Upper lobe of right lung (tissue), 1 donor: ENCODE measurements at places on chromosomes 13 and 19. TPM values are rescaled to one million over a fixed set of nuclear protein-coding genes. Genes with fewer than 3 reads are reported as not detected.

- H3K4me3 ChIP-seq, result no peak overlapping the region
- H3K27me3 ChIP-seq, result no peaks in the 10 kb centered on the region
- H3K4me1 ChIP-seq, result no peaks in the 10 kb centered on the region
Observed at GRCh38 chr19:34327851-34328250, 37.1 kb upstream of the GPI start.

DNA sequence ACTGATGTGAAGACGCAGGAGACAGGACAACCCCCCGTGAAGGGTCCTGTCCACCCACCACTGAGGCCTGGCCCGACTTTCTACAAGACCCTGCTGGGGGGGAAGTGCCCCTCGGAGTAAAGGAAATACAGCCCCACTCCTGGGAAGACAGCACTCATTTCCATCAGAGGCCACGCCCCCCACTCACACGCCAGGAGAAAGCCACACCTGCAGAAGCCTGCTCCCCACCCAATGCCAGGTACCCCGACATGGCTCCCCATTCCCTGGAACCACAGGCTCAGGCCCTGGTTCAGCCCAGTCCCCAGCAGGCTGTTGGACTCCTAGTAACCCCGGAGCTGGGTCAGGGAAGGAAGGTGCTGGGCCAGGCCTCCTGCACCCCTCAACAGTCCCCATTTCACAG is 10.9 kb upstream of the ATP8B3 start:
- no peaks in the 10 kb centered on the region for H3K27me3 ChIP-seq
- no peak overlapping the region for H3K27ac ChIP-seq
- no peak for DNase-seq
- no peaks in the 10 kb centered on the region for H3K4me1 ChIP-seq

DNA sequence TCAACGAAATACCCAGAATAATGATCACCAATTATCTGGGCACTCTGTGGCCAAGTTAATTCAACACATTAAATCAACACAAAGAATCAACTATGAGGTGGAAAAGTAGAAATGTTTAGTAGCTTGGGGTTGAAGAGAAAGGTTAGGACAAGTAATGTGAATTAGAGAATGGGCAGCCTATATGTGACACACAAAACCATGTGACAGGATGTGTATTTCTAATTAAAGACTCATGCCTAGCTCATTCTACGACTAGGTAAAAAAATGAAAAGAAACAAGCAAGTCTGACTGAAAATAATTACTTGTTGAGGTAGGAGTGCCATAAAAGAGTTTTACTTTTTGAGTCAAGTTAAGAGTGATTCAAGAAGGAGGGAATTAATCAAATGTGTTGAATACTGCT is 2646.0 kb upstream of the PCDH20 start:
- no peaks in the 10 kb centered on the region for H3K4me1 ChIP-seq
- no peak overlapping the region for H3K27ac ChIP-seq
- no peak for DNase-seq
- H3K36me3 ChIP-seq, result no peaks in the 10 kb centered on the region

DNA sequence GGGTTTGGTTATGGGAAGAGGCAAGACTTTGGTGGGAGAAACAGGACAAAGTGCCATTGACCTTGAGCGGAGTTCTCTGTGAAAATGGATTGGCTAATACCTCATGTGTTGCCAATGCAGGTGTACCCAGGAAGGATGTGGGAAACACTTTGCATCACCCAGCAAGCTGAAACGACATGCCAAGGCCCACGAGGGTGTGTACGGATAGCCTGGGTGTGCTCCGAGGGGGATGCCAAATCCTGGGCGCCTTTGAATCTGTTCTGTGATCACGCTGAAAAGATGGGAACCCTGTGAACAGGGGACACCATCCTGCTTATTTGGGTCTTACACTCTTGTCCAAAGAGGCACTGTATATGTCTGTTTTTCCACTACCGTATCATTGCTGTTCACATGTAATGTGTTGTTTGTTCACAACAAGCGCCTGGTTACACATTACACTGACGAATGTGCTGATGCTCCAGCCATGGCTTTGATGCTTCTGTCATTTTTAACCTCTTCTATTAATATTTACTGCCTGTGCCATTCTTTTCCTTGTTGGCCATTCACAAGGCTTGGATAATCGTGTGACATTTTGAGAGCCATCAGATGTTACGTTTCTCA is 8.3 kb downstream of the GTF3A start:
- H3K4me1 ChIP-seq, result peaks cover 6% of the 10 kb centered on the region
- H3K27me3 ChIP-seq, result no peaks in the 10 kb centered on the region
- no peak overlapping the region for H3K4me3 ChIP-seq
- no peak overlapping the region for H3K27ac ChIP-seq
- DNase-seq, result no peak

Gene HRC
- total RNA-seq, result 2.2 TPM

Gene MAST1
- not detected for total RNA-seq

Gene STOML3
- total RNA-seq, result not detected

Gene KCNN4
- 7.3 TPM for total RNA-seq

Gene MCEMP1
- 97.9 TPM for total RNA-seq

Gene GNA15
- total RNA-seq, result 18.6 TPM

- DNase-seq, result peak; percentile 56
- no peak overlapping the region for H3K4me3 ChIP-seq
- H3K27me3 ChIP-seq, result no peaks in the 10 kb centered on the region
Observed at GRCh38 chr19:50492303-50493052, 15.8 kb upstream of the GARIN5A start.

GRCh38 chr19:47157431-47158321 is 27.0 kb downstream of the SAE1 start:
- H3K4me3 ChIP-seq, result no peak overlapping the region
- H3K27me3 ChIP-seq, result no peaks in the 10 kb centered on the region

Gene CD33
- total RNA-seq, result 20.7 TPM

DNA sequence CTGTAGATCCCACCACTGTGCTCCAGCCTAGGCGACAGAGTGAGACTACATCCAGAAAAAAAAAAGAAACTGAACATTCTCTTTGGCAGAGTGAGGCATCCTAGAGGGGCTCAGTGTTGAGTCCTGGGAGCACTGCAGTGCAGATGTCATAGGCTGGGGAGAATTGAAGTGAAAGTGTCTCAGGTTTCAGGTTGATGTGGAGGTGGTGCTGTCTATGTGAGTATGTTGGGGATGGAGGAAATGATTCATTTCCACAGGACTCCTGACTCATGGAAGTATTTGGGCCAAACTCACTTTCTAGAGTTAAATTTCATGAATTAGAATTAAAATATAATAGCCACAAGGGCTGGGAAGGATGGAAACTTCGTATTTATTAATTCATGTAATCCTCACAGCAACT is 134.4 kb upstream of the TSC22D1 start:
- H3K4me1 ChIP-seq, result no peaks in the 10 kb centered on the region
- H3K27me3 ChIP-seq, result no peaks in the 10 kb centered on the region
- no peak overlapping the region for H3K27ac ChIP-seq
- H3K4me3 ChIP-seq, result no peak overlapping the region
- H3K36me3 ChIP-seq, result no peaks in the 10 kb centered on the region
- no peak for DNase-seq

Gene IFNL1
- not detected for total RNA-seq

DNA sequence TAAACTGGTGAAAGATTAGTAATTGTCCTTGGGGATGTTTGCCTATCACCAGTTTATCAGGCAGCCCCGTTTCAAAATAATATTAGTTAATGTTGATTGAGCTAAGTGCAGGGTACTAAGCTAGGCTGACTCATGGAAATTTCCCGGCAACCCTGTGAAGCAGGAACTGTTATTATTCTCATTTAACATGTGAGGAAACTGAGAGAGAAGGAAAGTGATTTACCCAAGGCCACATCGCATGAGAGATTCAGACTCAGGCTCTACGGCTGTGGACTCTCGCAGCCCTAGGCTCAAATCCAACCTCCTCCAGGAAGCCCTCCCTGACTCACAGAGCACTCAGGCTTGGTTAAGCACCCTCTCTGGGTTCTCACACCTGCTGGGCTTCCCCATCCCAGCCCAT is 19.7 kb downstream of the CLPTM1 start:
- no peak overlapping the region for H3K4me3 ChIP-seq
- no peak overlapping the region for H3K27ac ChIP-seq
- no peaks in the 10 kb centered on the region for H3K27me3 ChIP-seq
- no peak for DNase-seq

DNA sequence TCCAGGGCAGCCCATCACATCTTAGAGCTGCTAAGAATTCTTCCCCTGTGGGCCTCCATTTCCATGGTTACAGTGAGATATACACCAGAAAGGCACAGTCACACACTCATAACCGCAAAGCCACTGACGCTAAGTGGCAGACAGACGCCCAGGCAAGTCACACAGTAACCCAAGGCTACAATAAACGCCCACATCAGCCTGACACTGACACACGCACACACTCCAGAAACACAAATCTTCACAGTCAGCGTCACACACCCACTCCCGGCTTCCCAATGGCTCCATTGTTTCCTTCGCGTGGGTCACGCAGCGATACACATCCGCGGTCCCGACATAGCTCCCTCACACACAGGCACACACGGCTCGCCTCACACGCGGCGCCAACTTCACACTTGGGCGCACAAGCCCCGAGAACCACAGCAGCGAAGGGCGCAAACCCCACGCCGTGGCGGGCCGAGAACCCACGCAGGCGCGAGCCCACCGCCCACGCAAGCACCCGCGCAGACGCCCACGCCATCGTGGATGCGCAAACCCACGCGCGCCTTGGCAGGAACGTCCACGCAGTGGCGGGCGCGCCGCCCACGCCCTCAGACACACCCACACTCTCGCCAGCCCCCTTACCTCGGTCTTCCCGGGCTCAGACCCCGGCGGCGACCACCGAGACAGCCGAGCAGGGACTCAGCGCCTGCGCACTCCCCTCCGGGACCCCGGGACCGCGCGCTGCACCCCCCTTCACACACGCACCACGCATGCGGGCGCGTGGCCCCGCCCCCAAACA is at the start of gene ZNF667:
TSS of gene ZNF667 (minus strand) at position 695 of the 778 bp plus-strand sequence. CDS start 14,975 bp downstream, outside the sequence.
- peak within 1 kb of the TSS; percentile 63 for H3K4me3 ChIP-seq
- no peaks in the 10 kb centered on the region for H3K36me3 ChIP-seq
- peaks cover 4% of the 10 kb centered on the region for H3K4me1 ChIP-seq

GRCh38 chr19:990119-990571 is 6.0 kb downstream of the WDR18 start:
- no peak for DNase-seq
- H3K4me1 ChIP-seq, result peaks cover 4% of the 10 kb centered on the region
- H3K4me3 ChIP-seq, result no peak overlapping the region
- peaks cover under 1% of the 10 kb centered on the region for H3K27me3 ChIP-seq

GRCh38 chr13:100881291-100881864 is 206.8 kb upstream of the TMTC4 start:
- H3K4me3 ChIP-seq, result no peak overlapping the region
- no peaks in the 10 kb centered on the region for H3K4me1 ChIP-seq
- H3K27ac ChIP-seq, result no peak overlapping the region
- no peak for DNase-seq
- no peaks in the 10 kb centered on the region for H3K36me3 ChIP-seq
- no peaks in the 10 kb centered on the region for H3K27me3 ChIP-seq

DNA sequence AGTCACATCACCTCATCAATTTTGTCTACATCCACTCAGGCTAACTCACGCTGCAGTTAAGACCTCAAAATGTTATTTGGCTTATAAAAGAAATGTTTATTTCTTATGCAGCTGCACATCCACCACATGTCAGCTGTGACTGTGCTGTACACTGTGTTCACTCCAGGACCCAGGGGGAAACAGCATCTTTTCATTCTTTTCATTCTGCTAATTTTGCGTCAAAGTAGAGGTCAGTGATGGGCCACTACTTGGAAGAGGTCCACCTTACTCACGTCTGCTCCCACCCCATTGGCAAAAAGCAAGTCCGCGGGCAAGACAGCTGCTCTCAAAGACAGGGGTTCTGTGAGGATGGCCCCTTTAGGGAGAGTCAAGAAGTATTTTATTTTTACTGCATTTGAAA is 4.5 kb upstream of the DCT start:
- no peak overlapping the region for H3K27ac ChIP-seq
- no peak overlapping the region for H3K4me3 ChIP-seq
- no peaks in the 10 kb centered on the region for H3K4me1 ChIP-seq
- no peak for DNase-seq
- H3K36me3 ChIP-seq, result no peaks in the 10 kb centered on the region

DNA sequence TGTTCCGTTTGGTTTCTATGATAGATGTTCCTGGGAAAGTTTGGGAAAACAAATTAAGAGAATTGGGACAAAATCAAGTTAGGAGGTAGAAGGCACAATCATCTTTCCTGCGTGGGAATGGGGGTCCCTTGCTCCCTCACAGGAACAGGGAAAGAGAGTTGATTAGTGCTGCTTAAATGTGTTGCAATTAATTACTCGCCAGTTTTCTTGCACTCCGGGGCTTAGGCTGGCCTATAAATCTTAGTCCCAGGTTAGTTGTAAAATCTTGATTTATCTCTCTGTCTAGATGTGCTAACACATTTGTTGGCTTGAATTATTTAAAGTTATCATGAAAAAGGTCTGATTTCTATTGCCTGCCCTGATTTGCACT is 10.1 kb downstream of the B3GLCT start:
- H3K4me3 ChIP-seq, result no peak overlapping the region
- no peaks in the 10 kb centered on the region for H3K27me3 ChIP-seq
- H3K27ac ChIP-seq, result no peak overlapping the region
- peaks cover 10% of the 10 kb centered on the region for H3K4me1 ChIP-seq
- DNase-seq, result no peak

DNA sequence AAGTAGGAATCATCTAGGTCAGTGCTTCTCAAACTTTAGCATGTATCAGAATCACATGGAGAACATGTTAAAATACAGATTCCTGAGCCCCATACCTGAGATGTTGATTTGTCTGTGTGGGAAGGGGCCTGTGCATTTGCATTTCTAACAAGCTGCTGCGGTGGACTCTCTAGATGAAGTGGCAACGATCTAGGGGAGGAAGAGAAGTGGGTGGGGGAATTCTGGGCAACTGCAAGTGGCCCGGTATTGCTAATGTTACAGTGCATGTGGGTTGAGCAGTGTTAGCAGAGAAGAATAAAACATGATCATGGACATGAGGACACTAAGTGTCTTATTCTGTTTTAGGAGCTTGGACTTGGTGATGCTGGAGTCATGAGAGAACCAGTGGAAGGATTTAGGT is 329.0 kb downstream of the OLFM4 start:
- no peak overlapping the region for H3K27ac ChIP-seq
- H3K4me3 ChIP-seq, result no peak overlapping the region
- no peaks in the 10 kb centered on the region for H3K36me3 ChIP-seq
- H3K4me1 ChIP-seq, result no peaks in the 10 kb centered on the region

GRCh38 chr13:41098761-41099160 is 33.8 kb downstream of the KBTBD6 start:
- no peaks in the 10 kb centered on the region for H3K36me3 ChIP-seq
- H3K27me3 ChIP-seq, result no peaks in the 10 kb centered on the region
- no peaks in the 10 kb centered on the region for H3K4me1 ChIP-seq

DNA sequence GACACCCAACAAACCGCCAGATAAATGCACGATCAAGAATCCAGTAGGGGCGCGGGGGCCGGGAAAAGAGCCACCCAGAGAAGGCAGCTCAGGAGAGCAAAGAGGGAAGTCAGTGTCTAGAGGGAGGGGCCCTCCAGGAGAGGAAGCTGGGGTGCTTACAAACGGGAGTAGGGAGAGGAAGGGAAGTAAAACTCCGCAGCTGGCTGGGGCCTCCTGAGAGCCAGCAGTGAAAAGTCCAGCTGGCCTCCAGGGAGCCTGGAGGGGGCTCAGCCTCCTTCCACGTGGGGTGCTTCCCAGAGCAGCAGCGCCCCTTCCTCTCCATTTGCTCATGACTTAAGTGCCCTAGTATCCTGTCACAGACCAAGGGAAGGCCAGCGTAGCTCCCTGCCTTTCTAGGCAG is 51.8 kb downstream of the TMED1 start:
- peaks cover 96% of the 10 kb centered on the region for H3K36me3 ChIP-seq
- H3K4me3 ChIP-seq, result no peak overlapping the region
- peak overlapping the region; percentile 51 for H3K27ac ChIP-seq
- H3K4me1 ChIP-seq, result peaks cover 15% of the 10 kb centered on the region

Gene KLK1
- total RNA-seq, result 1.7 TPM

- no peaks in the 10 kb centered on the region for H3K4me1 ChIP-seq
- no peak overlapping the region for H3K4me3 ChIP-seq
- no peak for DNase-seq
- no peak overlapping the region for H3K27ac ChIP-seq
- H3K27me3 ChIP-seq, result no peaks in the 10 kb centered on the region
- H3K36me3 ChIP-seq, result no peaks in the 10 kb centered on the region
Observed at GRCh38 chr19:33728141-33728540, 68.5 kb upstream of the KCTD15 start.
